ENCODE measurements at places on chromosomes 7 and 10.
A peak's percentile ranks its signal among the peaks of the same experiment; 100 is the strongest.

DNA sequence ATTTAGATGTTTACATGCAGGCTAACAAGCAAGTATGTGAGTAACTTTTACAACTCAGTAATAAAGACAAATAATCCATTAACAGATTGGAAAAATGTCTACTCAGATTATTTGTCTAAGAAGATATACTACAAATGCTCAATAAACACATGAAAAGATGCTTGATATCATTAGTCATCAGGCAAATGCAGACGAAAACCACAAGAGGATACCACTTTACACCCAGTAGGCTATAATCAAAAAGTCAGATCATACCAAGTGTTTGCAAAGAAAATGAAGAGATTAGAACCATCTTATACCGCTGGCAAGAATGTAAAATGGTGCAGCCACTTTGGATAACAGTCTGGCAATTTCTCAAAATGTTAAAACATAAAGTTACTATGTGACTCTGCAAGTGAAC is 84.1 kb downstream of the MALSU1 start:
- DNase-seq: no peak

- DNase-seq: peak; percentile 43
These were observed 154.8 kb upstream of the COBL start for GRCh38 chr7:51471210-51471980.

GRCh38 chr7:114540291-114540690 is 125.7 kb downstream of the FOXP2 start:
- DNase-seq: no peak

DNA sequence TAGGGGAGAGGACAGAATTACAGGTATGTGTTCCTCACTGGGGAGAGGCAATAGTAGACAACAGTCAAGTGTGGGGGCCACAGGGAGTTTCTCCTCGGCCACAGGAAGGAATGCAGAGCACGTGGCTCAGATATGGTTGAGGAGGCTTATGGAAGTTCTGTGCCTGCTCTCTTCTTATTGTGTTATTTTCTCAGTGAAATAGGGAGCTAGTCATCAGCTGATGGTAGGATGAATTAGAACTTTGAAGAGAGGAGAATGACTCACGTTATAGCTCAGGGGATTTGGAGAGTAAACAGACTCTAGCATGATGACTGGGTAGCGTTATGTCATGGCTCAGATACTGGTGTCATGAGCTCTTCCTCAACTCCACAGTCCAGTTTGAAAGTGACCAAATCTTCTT is 308.3 kb upstream of the IGFBP3 start:
- DNase-seq: no peak

DNA sequence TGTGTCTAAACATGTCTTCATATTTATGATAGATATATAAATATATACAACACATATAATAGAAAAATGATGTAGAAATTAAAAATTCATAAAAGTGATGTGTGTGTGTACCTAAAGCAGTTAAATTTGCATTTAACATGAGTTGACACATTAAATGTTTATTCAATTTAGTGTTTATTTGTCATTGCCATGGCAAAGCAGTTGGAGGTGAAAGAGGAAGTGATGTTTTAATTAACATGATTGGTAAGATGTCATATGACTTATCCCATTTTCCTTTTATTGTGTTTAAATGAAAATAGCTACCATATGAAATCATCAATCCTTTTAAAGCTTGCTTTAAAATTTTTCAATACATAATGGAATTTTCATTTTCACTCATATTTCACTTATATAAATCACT is 452.6 kb downstream of the SUGCT start:
- DNase-seq: no peak

GRCh38 chr7:128056901-128057300 is 25.7 kb upstream of the LRRC4 start:
- DNase-seq: no peak

DNA sequence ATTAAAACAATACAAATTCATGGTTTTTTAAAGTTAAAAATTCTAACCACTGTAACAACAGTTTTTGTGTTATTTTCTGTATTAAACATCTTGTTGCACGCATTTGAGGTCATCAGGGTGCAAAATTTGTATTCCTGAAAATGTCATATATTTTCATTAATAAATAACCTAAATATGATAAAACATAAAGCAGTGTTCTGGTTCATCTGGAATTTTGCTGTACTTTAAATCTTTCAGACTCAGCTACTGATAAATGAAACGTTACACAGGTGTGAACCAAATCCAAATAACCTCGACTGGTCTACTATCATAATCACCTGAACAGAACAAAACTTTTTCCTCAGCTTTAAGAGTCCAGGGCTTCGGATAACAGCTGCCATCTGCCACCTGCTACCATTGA is 6.9 kb downstream of the IFIT2 start:
- no peak for DNase-seq

- no peak for DNase-seq
These were observed 281.7 kb downstream of the PHTF2 start for GRCh38 chr7:78080241-78080640.
